ENCODE measurements at places on chromosomes 16 and 17.

DNA sequence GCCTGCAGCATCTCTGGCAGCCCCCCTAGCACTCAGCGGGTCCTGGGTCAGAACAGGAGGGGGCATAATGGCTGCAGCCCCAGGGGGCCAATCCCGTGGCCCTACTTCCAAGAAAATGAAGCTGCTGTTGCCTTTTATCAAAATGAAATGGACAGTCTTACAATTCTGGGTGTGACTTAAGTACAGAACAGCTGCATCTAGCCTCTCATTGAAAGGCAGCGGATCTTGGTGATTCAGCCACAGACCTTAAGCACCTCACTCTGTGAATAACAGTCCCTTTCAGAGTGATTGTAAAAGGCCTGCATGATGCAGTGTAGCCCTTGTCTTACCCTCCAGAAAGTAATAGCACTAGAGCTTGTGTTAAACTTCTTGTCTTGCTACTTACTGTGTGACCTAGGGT is 11.5 kb upstream of the UMOD start:
- no peak for DNase-seq

DNA sequence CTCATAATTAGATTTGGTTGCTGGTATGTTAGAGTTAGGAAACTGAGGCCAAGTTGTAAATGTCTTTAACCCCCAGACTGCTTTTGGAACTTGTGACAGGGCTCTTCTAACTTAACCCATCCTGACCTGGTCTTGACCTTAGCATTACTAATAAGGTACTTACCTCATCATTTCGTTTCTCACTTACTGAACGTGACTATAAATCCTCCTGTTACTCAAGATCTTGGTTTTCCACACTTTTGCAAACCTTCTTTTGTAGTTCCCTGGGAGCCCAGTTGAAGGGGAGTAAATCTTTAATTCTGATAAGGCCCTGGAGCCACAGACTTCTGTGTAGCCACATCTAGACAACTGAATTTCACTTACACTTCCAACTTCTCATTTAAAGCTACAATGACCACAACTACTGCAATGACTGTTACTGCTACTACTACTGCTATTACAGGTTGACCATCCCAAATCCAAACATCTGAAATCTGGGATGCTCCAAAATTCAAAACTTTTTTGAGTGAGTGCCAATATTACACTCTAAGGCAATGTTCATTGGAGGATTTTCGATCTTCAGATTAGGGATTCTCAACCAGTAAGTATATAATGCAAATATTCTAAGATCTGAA is 248.8 kb upstream of the TBX2 start:
- DNase-seq = no peak

- DNase-seq = no peak
Measured at GRCh38 chr16:89973235-89973634, 24.7 kb downstream of the DEF8 start.

- no peak for DNase-seq
Measured at GRCh38 chr16:31916056-31916488, 42.5 kb downstream of the ZNF267 start.

GRCh38 chr17:73646409-73647300 is 2.4 kb upstream of the SDK2 start:
- no peak for DNase-seq
